ENCODE measurements at places on chromosomes 1 and 21. TPM values are rescaled to one million over a fixed set of nuclear protein-coding genes. Genes with fewer than 3 reads are reported as not detected.

KRTAP21-2 gene
- total RNA-seq = not detected

CHIA gene
- not detected for total RNA-seq

DNA sequence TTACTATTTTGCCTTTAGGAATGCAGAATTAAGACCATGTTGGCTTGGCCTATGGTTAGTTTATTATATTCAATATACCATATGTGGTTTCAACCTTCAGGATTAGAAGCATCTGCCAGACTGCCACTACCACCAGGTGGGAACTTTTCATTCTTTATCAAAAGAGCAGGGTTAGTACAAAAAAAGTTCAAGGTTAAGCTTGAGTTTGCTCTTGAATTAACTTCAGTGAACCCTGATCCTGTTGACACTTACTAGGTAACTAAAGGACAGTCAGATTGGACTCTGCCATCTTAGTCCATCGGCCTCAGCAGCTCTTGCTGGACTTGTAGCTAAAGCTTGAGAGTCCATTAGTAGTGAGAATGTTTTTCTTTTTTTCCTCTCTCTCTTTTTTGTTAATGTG lies 22.1 kb downstream of the CLIC4 start:
- no peak for DNase-seq

DNA sequence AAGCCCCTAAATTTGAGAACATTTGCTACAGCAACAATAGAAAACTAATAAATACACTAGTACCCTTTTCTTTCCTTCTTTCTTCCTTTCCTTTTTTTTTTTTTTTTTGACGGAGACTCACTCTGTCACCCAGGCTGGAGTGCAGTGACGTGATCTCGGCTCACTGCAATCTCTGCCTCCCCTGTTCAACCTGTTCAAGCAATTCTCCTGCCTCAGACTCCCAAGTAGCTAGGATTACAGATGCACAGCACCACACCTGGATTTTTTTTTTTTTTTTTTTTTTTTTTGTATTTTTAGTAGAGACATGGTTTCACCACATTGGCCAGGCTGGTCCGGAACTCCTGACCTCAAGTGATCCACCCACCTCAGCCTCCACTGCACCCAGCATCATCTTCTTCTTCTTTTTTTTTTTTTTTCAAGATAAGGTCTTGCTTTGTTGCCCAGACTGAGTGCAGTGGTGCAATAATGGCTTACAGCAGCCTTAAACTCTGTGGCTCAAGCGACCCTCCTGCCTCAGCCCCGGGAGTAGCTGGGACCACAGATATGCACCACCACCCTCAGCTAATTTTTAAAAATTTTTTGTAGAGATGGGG lies 19.6 kb upstream of the CBR3 start:
- DNase-seq = no peak

DNA sequence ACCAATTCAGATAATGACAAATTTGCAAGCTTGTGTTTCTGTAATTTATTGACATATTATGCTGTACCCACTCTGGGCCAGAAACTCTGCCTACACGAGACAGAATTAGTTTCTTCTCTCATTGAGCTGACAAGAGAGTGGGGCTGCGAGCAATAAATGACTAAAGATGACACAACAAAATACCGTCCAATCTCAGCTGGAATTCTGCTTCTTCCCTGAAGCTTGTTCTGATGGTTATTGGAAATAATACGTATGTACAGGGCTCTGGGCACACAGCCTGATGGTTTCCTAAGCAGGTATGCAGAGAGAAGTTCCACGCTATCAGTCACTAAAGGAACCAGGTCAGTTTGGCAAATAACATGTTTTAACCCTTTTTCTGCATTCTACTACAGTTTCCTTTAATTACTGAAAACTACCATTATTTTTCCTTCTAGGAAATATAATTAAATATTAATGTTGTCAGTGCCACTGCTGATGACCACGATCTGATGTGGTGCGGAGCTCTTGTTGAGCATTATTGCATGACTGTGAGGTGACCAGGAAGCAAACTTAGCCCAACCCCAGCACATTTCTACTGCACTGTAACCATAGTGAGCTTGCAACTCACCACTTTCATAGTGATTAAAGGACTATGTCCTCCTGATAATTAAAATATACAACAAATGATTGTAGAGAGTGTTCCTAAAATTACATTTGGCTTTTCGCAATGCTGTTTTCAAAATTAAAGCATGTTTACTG lies 221.4 kb upstream of the L1TD1 start:
- no peak for DNase-seq

DNA sequence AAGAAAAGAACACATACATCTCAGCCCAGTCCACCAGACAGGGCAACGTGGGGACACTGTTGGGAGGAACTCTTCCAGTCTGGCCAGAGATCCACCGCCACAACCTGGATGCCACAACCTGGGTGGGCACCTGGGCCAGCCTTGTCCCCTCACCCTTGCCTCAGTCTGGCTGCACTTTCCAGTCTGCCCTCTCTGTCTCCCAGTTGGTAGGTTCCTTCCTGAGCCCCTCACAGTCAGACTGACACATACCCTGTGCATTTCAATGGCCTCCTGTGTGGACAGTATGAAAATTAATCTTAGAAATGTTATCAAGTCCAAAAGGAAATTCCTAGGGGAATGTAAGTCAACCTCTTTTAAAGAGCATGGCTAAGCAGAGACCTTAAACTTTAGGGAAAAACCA lies 49.5 kb downstream of the DDX20 start:
- no peak for DNase-seq

- no peak for DNase-seq
Observed at GRCh38 chr1:225944951-225945350, 3.9 kb upstream of the LEFTY2 start.

DNA sequence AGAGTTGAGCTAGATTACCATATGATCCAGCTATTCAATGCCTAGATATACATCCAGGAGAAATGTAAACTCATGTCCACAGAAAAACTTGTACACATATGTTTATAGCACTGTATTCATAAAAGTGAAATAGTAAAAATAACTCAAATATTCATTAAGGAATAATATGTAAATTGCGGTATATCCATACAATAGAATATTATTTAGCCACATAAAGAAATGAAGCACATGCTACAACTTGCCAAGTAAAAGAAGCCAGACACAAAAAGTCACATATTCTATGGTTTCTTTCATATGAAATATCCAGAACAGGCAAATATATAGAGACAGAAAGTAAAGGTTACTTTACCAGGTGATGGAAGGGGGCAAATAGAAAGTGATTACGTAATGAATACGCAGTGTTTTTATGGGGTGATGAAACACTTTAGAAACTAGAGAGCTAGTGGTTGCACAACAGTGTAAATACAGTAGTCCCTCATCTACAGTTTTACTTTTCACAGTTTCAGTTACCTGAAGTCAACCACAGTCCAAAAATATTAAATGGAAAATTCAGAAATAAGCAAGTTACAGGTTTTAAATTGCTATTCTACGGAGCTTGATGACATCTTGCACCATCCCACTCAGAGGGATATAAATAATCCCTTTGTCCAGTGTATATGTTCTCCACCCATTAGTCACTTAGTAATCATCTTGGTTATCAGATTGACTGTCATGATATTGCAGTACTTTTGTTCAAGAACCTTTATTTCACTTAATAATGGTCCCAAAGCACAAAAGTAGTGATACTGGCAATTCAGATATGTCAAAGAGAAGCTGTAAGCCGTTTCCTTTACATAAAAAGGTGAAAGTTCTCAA lies 62.3 kb downstream of the ZNF644 start:
- DNase-seq = no peak

Data from heart left ventricle (tissue), 16 donors.